ENCODE measurements at places on chromosomes 16 and 17.

- DNase-seq, result no peak
These were observed 41.2 kb downstream of the PRMT7 start for GRCh38 chr16:68351991-68352431.

DNA sequence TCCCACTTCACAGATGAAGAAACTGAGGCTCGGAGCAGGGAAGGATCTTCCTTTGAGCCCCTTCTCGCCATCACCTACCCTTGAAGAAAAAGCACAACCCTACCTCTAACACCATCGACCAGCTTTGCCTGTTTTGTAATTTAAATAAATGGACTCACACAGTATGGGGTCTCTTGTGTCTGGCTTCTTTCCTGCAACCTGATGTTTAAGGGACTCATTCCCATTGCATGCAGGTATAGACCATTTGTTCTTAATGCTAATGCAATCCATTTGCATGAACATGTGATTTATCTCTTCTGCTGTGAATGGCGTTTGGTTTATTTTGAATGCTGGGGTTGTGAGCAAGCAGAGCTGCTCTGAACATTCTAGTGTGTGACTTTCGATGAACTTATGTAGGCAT lies 150.8 kb upstream of the FOXF1 start:
- DNase-seq, result no peak

DNA sequence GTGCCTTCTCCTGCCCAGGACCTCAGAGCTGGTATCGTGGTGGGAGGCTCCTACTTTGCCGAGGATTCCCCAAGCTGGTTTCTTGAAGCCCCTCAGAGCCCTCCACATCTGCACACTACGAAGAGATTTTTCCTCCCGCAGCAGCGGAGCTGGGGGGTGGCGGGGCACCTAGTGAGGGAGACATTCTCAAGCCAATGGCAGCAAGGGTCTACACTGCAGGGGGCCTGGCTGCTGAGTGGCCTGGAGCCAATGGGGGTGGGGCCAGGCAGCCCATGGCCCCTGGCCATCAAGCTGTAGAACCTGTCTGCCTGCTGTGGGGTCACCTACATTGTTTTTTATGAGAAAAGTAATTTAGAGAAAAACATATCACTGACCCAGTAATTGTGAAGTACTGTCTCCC lies 5.0 kb downstream of the SLC26A11 start:
- DNase-seq, result no peak

- DNase-seq, result no peak
These were observed 258.0 kb upstream of the ASIC2 start for GRCh38 chr17:33551075-33551474.

DNA sequence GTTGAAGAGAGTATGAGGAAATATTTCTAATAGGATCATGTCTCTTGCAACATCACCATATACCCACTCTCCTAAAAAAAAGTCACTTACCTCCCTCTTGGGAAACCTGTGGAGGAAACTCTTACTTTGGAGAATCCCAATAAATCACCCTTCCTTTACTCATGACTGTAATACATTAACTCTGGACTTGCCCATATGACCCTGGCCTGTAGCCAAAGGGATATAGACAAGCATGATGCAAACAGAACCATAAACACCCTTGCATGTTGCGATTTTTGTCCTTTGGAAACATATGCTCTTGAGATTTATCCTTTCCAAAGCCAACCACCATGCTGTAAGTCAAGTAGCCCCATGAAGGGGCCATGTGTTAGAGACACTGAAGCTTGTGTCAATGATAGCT lies 19.5 kb downstream of the CDH11 start:
- DNase-seq, result no peak

DNA sequence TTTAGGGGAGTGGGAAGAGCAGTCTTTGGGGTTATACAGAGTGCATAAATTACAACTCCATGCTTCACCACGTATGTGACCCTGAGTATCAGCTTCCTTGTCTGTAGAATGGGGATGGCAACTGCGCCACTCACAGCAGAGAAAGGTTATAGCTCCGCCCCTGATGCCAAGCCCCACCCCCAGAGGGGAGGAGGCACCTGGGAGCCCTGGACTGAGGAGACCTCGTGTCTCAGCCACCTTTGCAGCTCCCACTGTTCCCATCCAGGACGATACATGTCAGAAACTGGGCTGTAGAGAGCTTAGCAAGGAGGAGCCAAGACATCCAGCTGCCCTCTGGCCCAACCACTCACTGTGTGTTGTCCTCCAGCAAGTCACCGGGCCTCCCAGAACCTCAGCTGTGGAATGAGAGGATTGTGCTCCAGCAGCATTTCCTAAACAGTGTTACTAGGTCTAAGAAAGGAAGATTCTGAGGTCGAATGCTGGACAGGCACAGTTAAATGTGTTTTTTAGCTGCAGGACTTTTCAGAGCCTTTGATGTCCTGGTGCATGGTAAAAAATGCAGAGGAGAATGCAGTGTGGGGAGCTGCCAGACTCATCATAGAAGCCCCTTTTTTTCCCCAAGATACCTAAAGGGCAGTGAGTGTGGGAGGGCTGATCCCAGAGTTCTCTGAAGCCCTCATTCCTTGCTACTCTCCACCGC lies 49.4 kb downstream of the BEAN1 start:
- no peak for DNase-seq

- no peak for DNase-seq
These were observed 33.0 kb downstream of the MPRIP start for GRCh38 chr17:17075125-17075781.

DNA sequence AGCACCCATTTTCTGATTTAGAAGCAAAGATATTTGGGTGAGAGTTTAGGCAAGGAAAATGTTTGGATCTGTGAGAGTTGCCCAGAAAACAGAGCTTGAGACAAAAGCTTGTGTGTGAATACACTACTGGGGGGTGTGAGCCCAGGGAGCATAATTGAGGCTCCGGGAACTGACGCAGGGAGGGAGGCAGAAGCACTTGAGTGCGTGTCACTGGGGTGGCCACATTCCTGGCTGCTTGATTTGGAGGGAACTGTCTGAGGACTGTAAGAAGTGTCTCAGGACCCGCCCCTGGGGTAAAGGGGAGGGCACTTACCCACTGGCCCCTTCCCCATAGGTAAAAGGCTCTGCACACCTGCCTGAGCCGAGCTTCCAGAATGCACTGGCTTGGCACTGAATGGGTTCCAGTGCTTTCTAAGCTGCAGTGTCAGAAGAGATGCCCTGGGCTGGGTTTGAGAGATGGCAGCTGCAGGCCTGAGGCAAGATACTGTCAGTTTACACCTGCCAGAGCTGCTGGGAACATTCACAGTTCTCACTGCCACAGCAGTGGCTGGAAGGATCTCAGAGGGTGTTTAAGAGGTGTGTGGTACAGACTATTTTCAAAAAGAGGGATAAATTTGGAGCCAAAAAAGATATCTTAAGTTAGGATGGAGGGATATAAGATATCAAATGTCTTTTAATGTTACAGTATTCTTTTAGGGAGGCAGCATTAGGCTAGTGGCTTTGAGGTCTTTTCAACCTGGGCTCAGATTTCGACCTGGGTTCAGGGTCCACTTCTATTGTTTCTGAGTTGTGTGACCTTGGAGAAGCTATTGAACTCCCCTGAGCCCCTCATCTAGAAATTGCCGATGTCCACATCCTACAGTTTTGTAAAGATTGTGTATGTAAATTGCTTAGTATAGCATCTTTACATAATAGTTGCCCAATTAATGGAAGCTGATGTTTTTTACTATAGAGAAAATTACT lies 6.9 kb upstream of the TEX2 start:
- DNase-seq, result no peak

DNA sequence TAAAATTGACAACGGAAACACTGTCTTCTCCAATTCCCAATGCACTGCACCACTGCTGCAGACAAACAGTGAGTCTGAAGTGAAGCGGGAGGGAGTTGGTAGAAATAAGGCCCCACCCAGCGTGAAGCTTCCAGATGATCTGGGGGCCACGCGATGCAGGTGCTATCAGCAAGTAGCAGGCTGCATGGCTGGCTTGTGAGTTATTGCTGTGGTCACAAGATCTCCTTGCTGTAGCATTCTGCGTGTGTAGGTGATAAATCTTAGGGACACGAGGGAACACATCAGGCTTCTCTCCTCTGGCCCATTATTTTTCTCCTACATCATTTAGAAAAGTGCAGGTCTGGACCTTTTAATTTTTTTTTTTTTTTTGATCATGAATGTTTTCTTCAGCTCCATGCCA lies 407.6 kb downstream of the TMEM114 start:
- no peak for DNase-seq

DNA sequence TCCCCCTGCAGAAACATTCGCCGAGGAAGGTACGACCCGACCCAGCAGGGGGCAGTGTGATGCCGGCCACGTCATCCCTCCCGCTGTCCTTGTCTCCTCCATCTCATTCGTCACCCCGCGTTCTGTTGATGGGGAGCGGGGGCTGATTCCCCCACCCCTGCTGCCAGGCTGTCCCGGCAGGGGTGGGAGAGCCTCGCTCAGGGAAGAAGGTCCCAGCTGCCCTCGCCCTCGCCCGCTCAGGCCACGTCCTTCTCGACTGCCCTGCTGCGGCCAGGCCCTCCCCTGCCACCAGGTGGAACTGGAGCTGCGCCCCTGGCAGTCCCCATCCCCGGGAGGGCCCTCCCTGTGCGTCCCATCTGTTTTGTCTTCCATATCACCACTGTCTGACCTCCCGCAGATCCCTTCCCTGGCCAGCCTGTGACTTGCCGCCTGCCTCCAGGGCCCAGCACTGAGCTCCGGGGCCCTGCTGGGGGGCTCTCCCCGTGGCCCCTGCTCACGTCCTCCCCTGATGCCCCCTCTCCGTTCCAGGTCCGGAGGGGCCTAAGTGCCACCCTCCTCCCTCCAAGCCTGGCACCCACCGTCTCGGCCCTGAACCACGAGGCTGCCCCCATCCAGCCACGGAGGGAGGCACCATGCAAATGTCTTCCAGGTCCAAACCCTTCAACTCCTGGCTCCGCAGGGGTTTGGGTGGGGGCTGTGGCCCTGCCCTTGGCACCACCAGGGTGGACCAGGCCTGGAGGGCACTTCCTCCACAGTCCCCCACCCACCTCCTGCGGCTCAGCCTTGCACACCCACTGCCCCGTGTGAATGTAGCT lies 20.6 kb downstream of the ADAM11 start:
- DNase-seq, result peak; percentile 74

GRCh38 chr17:9271989-9272388 lies 250.7 kb downstream of the NTN1 start:
- DNase-seq, result no peak
